ENCODE measurements at places on chromosomes 3 and 15.

DNA sequence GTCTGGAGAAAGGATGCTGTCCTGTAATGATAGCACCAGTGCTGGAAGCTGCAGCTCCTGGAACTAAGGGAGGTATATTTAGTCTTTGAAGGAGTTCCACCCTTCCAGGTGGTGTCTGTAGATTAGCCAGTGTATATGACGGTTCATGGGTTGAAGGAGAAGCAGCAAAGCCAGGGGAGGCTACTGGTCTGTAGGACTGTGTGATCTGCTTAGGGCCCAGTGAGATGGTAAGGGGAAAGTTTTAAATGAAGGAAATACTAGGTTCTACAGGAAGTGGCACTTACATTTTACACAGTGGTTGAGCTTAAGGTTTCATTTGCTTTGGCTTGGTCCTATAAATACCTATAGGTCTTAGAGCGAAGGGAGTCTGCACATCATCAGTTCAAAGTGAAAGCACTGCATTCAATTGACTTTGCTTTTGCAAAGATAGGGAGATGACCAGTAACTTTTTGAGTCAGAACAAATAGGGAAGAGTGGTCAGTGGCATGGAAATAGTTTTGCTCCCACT, 5.6 kb downstream of the SLC25A38 start:
- no peak for DNase-seq

GRCh38 chr3:112297714-112298113, 3.7 kb upstream of the SLC9C1 start:
- DNase-seq = no peak

- DNase-seq = no peak
Measured at GRCh38 chr15:93121973-93122910, 33.2 kb upstream of the RGMA start.

DNA sequence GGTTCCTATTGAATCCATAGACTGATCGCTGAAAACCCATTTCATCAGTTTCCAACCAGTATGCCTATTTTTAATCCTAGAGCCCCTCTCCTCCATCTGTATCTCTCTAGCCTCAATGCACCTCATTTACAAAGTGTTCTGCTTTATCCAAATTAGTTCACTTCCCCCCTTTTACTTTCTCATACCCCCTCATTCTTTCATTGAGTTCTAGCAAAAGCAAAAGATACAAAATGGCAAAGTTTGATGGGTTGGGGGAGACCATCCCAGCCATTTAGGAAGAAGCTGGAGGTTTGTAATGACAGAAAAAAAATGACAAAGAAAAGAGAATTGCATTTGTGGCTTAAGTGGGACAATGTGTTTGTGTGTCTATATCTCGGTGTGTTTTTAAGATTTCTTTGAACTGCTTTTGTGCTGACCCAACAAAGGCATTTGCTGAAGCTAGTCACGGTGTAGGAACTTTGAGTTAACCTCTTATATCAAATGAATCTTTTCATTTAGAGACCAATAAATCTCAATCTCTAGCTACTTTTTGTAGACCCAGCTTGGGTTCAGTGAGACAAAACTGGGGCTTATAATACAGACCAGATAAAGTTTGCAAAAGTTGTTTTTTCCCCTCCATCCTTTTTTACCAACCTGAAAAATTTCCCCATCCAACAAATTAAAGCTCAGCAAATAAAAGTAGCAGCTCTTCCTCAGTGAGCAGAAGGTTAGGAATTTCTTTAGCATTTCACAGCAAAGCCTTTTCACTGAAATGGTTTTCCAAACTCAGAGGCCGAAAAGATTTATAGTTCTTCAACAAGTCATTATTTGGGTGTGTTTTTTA, 18.7 kb downstream of the NR2F2 start:
- DNase-seq = no peak

DNA sequence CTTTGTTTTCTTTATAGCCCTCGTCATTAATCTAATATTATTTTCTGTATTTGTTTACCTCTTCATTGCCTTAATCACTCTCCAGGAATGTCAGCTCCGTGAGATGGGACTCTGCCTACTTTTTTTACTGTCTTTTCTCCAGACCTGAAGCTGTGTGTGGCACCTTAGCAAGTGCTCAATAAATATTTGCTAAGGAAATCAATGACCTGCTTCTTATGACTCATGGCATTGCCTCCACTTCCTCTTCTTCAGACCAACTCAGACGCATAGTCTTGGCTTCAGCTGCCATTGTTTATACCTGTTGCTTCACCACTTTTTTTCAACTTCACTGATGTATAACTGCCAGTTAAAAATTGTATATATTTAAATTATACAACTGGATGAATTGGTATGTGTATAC, 218.5 kb upstream of the CMC1 start:
- DNase-seq = no peak

DNA sequence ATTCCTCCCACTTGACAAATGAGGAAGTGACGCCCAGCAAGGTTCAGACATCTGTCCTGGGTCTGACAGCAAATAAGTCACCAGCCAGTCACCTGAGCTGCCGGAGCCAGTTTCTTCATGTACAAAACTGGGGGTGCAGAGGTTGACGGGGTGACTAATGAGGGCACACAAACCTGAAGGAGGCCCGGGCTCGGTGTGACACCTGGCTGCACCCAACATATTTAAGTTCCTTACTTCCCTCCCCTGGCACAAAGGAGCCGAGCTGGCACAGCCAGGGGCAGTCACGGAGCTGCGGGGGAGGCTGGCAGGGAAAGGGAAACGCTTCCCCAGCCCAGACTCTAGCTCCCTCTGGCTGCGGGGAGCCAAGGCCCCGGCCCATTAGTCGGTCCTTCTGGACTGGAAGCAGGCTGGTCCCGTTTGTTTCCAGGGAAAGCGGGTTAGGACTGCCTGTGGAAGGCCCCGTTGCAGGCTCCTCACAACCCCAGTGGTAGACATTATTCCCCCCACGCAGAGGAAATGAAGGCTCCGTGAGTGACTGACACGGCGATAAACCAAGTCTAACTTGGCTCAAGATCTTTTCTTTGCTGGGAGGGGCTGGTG, 2.3 kb downstream of the FBXL22 start:
- no peak for DNase-seq

DNA sequence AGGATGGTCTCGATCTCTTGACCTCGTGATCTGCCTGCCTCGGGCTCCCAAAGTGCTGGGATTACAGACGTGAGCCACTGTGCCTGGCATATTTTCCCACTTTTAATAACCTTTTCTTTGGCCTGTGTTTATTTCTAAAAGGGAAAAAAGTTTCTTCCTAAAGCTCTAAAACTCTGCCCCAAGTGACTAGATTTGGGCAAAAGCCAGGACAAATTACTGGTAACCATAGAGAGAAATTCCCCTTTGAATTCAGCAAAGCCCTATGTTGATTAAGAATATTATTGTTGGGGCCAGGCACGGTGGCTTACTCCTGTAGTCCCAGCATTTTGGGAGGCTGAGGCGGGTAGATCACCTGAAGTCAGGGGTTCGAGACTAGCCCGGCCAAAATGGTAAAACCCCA, 11.5 kb upstream of the TRPM7 start:
- DNase-seq = no peak

DNA sequence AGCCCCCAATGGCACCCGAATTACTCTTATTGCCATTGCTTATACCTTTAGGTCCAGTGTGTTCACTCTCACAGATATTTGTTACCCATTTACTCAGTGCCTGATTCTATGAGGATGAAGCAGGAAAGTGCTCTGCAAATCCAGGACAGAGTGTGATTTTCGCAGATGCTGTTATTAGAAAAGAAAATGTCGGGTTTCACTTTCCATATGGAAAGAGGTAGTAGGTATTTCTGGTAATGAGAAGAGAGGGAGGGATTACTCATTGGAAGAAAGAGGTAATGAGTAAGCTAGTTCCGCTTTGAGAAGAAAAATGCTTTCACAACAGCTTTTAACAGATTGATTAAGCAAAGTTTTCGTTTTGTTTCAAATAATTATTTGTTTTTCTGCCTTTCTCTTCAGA, 336.3 kb upstream of the CFAP20DC start:
- DNase-seq = no peak

GRCh38 chr15:70382762-70383458, 285.2 kb upstream of the TLE3 start:
- DNase-seq = no peak

GRCh38 chr3:168828536-168828935, 732.8 kb upstream of the GOLIM4 start:
- DNase-seq = no peak

DNA sequence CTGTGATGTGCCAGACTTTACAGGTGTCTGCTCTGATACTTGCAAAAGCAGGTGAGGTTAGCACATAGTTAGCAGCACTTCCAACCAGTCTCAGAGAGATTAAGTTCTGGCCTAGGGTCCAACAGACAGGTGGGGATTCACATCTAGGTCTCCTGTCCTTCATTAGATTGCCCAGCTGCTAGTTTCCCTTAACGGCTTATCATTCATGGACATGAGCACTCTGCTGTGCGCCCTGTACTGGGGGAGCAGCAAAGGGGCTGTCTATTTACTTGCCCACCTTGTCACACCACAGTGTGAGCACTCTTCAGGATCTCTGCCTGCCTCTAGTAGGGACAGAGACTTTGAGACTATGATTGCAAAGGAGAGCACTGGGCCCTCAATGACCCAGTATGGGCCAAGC, 8.7 kb downstream of the SPSB4 start:
- no peak for DNase-seq

GRCh38 chr3:45409921-45410320, 21.5 kb downstream of the LARS2 start:
- DNase-seq = no peak

DNA sequence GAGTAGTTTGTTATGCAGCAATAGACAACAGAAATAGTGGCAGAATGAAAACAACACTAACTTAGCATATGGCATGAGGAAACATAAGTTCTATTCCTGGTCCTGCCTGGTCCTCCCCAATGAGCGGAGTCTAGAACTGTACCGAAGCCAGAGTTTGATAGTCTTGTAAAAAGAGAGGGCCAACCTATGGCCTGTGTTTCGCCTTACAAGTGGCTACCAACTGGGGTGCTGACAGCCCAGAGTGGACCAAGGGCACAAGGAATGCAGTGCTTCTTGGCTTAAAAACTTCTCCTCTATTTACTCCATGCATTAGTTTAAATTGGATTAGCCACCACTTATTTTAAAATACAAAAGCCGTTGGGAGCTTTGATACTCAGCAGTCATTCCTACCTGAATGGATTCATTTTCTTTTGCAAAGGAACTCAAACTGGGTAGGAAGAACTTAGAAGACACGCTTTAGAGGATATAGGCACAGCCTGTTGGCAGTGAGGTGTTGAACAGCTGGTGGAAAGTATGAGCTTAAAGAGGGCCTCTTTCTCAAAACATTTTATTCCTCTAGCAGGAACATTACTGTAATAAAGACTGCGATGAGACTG, 302.9 kb downstream of the PLCL2 start:
- DNase-seq = no peak

DNA sequence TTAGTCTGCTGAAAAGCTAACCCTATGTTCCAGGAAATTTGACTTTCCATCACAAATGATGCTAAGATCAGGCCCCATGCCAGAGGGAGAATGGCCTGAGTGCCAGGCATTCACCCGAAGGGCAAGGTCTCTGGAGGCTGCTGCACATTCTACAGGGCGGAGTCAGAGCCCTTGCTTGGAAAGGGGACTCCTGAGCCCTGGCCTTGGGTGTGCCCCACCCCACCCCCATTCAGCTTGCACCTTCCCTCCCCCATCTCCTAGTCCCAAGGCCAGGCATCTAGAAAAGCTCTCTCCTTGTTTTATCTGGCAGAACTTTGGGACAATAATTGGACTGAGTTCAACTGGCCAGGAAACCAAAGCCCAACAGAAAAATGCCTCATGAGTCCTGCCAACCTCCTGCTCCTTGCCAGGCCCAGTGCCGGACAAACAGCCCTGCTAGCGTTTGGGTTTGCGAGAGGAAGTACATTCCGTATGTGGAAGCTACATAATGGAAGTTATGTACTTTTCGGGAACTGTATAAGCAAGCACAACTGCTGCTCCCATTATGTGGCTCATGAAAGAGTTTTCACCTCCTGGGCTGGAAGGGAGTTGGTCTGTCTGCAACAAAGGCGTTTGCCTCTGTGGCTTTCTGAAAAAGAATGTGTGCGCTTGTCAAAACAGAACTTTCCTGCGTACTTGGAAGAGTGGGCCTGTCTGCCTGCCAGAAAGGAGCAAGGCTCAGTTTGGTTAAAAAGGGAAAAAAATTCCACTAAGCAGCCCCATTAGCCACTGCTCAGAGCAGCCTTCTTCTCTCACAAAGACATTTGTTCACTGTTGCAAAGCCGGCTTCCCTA, 321.5 kb upstream of the CTNNB1 start:
- DNase-seq = no peak

GRCh38 chr3:125645616-125646015, 50.3 kb upstream of the OSBPL11 start:
- DNase-seq = no peak

- no peak for DNase-seq
Measured at GRCh38 chr15:59170295-59171066, 36.2 kb upstream of the LDHAL6B start.

- no peak for DNase-seq
Measured at GRCh38 chr15:43218908-43219706, 1.7 kb downstream of the EPB42 start.

GRCh38 chr3:182116386-182116785, 404.7 kb downstream of the SOX2 start:
- DNase-seq = no peak

DNA sequence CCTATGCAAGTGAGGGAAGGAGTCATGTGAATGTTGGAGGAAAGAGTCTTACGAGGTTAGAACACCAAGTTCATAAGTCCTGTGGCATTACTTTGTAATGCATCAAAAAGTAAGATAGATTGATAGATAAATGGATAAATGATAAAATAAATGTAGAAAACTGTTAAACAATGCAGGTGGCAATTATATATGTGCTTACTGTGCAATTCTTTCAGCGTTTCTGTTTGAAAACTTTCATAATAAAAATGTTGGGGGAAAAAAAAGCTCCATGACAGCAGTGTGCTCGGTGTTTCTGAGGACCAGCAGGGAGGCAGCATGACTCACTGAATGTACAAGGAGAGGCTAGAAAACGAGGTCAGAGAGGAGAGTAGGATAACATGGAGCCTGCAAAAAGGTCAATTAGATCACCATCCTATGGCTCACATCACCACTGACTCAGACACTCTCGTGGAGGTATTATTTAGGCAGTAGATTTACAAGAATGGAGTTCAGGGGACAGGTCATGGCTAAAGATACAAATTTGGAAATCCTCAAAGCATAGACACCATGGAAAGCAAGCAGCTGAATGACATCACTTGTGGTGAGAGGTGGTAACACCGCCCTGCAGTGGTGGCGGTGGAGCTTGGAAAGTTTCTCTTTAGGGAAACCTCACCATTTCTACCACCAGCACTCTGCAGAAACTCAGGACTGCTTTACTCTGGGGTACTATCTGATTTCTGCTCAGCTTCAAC, 219.8 kb downstream of the CTNNB1 start:
- peak; percentile 49 for DNase-seq

- no peak for DNase-seq
Measured at GRCh38 chr15:42373274-42373673, 14.0 kb downstream of the CAPN3 start.

- DNase-seq = no peak
Measured at GRCh38 chr3:108489776-108490175, 20.6 kb downstream of the MYH15 start.

DNA sequence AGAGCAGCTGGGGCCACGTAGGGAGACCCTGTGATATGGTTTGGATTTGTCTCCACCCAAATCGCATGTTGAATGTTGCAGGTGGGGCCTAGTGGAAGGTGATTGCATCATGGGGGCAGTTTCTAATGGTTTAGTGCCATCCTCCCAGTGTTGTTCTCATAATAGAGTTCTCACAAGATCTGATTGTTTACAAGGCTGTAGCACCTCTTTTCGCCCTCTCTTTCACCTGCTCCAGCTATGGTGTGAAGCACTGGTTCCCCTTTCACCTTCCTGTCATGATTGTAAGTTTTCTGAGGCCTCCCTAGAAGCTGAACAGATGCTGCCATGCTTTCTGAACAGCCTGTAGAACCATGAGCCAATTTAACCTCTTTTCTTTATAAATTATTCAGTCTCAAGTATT, 198.9 kb upstream of the CBLB start:
- no peak for DNase-seq

All from non-pigmented ciliary epithelial cell (primary cell).